Activated CD4-positive, alpha-beta T cell treated with anti-CD3 and anti-CD28 coated beads, Interleukin-2, amount 10 ng/mL, durations not matched to agents 7 days and 5 days (primary cell): ENCODE measurements at places on chromosomes 16 and 17. TPM values are rescaled to one million over a fixed set of nuclear protein-coding genes. Genes with fewer than 3 reads are reported as not detected.

The DPEP3 gene
- total RNA-seq, result 0.10 TPM

The UTS2R gene
- total RNA-seq, result not detected

The OR3A3 gene
- not detected for total RNA-seq

The TAC4 gene
- not detected for total RNA-seq

The GRAP gene
- 39.2 TPM for total RNA-seq
